Motor neuron (in vitro differentiated cells): ENCODE measurements at places on chromosomes 7 and 10. TPM values are rescaled to one million over a fixed set of nuclear protein-coding genes. Genes with fewer than 3 reads are reported as not detected.

Gene NDUFA5
- total RNA-seq, result 155 and 167 TPM in 2 replicates

Gene TBXAS1
- 0.38 and 1.1 TPM in 2 replicates for total RNA-seq

Gene FBXL13
- 1.9 and 2.2 TPM in 2 replicates for total RNA-seq

Gene RADIL
- 6.3 and 6.7 TPM in 2 replicates for total RNA-seq

Gene AKR1C4
- total RNA-seq, result not detected in 2 replicates

Gene TMEM229A
- 1.2 and 1.4 TPM in 2 replicates for total RNA-seq

Gene ITGB8
- 133 and 149 TPM in 2 replicates for total RNA-seq

Gene NPY
- 0.57 TPM in 1 of 2 replicates, not detected in the other for total RNA-seq

Gene SHH
- total RNA-seq, result 0.09 and 0.21 TPM in 2 replicates

Gene UTF1
- 0.24 and 0.68 TPM in 2 replicates for total RNA-seq

Gene MAGI2
- 27.8 and 37.6 TPM in 2 replicates for total RNA-seq

Gene SPDYE6
- total RNA-seq, result 0.81 TPM in 1 of 2 replicates, not detected in the other

Gene WDR11
- 84.0 and 98.1 TPM in 2 replicates for total RNA-seq

Gene IGF2BP3
- 83.2 and 103 TPM in 2 replicates for total RNA-seq

Gene TRIM24
- 6.4 and 6.7 TPM in 2 replicates for total RNA-seq

Gene PMPCB
- 65.4 and 66.0 TPM in 2 replicates for total RNA-seq

Gene CALHM3
- total RNA-seq, result 0.13 TPM in 1 of 2 replicates, not detected in the other

DNA sequence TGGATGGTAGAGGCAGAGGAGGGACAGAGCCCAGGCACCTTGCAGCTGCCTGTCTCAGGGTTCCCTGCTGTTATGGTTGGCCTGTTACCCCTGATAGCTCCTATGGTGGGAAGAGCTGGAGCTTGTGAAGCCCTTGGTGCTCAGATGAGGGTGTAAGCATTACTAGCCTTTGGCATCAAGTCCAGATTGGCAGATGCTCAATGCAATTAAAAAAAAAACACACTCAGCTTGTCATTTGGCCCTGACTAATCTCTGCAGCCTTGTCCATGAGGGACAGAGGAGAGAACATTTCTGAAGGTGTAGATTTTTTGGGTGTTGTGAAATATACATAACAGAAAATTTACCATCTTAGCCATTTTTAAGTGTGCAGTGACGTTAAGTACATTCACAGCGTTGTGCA is 86.3 kb downstream of the PLPP4 start:
- no peak for ATAC-seq

DNA sequence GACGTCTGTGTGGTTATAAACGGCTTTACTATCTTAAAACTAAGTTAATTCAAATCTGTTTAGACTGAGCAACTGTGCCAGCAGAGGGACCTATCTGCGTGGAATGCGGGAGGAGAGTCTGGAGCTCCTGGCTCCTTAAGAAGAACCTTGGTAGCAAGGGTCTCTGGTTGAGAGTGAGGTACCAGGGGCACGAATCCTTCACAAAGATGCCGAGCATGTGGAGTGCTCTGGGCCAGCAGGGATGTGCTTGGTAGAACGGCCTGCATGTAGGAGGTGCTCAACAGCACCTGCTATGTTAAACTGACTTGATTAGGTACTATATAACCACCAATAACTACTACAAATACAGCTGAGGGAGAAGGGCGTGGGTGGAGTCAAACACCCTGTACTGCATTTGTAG is 102.6 kb downstream of the VIPR2 start:
- ATAC-seq, result no peak

GRCh38 chr10:24723386-24723787 is 300 bp downstream of the ARHGAP21 start:
- peak; percentile 28 for ATAC-seq

DNA sequence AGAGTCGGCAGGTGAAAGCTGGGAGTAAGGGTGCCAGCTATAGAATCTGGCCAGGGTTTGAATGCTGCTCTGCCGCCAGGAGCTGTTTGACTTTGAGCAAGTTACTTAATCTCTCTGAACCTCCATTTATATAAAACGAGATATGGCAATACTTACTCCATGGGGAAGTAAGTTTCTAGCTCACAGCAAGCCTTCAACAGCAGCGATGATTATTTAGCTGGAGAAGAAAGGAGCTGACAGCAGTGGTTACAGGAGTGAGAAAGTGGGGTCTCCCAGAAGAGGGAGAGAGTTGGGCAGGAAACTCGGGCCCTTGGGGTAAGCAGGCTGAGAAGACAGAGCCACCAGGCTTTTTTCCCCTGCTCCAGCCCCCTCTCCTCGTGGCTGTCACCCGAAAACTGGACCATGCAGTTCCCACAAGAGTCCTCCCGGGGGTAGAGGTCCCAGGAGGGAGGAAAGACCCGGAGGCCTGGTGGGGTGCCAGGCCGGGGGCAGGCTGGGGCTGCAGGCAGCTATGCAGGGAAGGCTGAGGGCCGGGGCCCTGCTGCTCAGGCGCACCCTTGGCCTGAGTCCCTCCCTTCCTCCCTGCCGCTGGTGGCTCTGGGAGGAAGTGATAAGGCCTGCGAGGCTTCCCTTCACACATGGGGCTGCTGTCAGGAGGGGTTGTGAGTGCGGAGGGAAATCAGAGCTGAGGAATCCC is 3.5 kb downstream of the NOS3 start:
- peak; percentile 54 for ATAC-seq

GRCh38 chr10:77016855-77017254 is 620.8 kb downstream of the KCNMA1 start:
- no peak for ATAC-seq

GRCh38 chr7:149292462-149292823 is 30.4 kb downstream of the ZNF783 start:
- ATAC-seq, result no peak

- peak; percentile 47 for ATAC-seq
Observed at GRCh38 chr7:36487756-36488336, 98.2 kb downstream of the ANLN start.

- ATAC-seq, result peak; percentile 40
Observed at GRCh38 chr7:96308253-96308949, 13.5 kb downstream of the SLC25A13 start.

DNA sequence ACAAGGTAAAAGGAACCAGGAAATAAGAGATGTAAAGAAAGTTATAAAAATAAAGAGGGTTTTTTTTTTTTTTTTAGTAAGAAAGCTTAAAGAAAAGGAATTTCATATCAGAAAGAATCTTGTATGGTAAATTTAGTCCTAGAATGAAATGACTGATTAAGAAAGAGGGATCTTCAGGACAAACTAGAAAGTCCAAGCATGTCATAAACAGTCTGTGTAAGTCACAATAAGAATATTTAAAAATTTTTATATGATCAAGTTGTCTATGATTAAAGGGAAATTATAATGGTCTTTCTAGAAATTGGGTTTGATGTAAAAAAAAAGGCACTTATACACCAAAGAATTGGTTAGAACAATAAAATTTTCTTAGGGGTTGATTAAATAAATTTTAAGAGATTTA is 289.5 kb downstream of the XPNPEP1 start:
- no peak for ATAC-seq

GRCh38 chr7:20170633-20171032 is 46.6 kb downstream of the MACC1 start:
- ATAC-seq, result no peak

GRCh38 chr7:114670676-114671075 is 251.2 kb upstream of the MDFIC start:
- ATAC-seq, result no peak

GRCh38 chr10:11824825-11825224 is 1.7 kb downstream of the PROSER2 start:
- no peak for ATAC-seq

DNA sequence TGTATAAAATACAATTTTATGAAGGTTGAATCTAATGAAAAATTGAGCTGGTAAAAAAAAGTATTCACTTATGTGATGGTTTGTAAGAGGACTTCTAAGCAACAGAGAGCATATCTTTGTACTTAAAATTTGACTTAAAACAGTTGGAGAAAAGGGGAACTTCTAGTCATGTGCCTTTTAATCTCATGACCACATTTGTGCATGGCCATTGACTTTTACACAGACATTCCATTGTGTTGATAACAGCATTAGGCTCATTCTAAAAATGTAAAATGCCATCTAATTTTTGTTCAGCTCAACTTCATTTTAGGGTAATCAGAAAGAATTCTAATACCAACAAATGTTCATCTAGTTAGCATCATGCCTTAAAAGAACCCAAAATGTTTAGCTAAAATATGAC is 119.9 kb downstream of the HPSE2 start:
- ATAC-seq, result no peak

- no peak for ATAC-seq
Observed at GRCh38 chr7:24932815-24933214, 47.2 kb downstream of the OSBPL3 start.

GRCh38 chr7:65250216-65250615 is 123.4 kb upstream of the ZNF92 start:
- ATAC-seq, result no peak

GRCh38 chr7:27435461-27435860 is 192.9 kb downstream of the EVX1 start:
- ATAC-seq, result no peak

GRCh38 chr7:28360739-28361138 is 51.6 kb upstream of the CREB5 start:
- ATAC-seq, result no peak

- no peak for ATAC-seq
Observed at GRCh38 chr10:62182595-62182994, 86.0 kb downstream of the RTKN2 start.

- ATAC-seq, result no peak
Observed at GRCh38 chr7:28296571-28297483, 115.5 kb upstream of the CREB5 start.

DNA sequence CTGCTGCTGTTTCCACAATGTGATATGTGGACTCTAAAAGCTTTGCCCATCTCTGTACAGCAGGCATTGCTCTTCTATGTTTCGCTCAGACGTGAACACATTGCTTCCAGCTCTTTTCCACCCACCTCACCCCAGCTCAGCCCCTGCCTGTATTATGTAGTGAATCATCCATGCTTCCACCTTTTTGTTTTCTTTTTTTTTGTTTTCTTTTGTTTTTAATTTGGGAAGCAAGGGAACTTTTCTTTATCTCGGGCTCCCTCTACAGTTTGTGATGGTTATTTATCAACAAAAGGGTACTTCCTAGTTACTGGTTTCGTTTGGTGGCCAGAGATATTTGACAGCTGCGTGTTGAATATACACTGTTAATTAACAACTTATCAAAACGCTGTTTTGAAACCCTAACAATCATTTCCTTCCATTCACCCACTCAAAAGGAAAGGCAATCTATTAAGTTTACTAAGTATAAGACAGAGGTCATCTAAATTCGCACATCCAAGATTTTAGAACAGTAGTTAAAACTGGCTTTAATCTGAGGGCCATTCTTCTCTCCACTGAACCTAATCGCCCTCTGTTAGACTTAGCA is 127.9 kb upstream of the STK17A start:
- ATAC-seq, result peak; percentile 35

DNA sequence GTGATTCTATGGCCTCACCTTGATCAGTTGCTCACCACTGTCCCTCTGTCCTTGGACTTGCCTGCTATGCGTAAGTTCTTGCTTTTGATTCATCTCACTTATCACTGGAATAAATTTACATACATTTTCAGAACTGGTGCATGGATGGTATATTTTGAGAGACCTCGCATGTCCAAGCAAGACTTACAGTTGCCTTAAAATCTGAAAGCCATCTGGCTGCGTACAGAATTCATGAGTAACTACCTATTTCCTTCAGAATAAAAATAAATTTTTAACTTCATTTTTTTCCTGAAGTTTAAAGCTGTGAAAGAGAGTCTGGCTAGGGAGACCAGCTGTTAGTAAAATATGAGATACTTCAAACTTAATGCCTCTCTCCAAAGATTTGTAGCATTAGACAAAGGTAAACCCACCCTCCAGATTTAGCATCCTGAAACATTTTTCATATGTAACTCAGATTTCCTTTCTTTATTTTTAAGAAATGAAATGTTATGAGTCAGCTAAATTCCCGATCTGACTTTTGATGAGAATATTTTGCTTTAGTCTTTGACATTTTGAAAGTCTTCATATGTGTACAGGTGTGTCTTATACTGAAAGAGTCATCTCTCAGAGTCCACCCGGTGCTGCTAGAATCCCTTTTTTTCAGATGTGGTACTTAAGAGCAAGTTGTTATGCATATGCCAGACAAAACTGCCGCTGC is 136.4 kb upstream of the CELF2 start:
- no peak for ATAC-seq

GRCh38 chr7:65269150-65269856 is 104.4 kb upstream of the ZNF92 start:
- ATAC-seq, result peak; percentile 87

DNA sequence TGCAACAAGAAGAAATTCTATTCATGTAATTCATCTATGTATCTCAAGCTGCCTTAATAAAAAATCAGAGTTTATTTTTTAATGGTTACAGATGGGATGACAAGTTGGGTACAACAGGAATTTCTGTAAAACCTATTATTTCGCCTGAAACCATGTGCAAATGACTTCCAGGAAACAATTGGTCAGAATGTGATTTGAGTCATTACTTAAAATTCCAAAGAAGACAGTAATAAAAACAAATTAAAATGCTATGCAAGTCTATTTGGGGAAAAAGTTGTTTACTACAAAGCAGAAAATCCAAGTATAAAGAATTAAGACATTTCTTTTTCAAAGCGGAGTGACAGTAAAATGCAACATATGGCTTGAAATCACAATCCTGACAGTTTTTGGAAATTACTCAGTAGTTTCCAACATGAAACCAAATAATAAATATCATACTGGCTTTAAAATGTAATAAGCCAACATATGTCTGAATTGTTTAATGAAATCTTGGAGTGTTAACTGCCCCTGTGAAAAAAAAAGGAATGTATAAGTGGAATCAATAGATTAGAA is 41.5 kb upstream of the SEMA3C start:
- peak; percentile 53 for ATAC-seq

DNA sequence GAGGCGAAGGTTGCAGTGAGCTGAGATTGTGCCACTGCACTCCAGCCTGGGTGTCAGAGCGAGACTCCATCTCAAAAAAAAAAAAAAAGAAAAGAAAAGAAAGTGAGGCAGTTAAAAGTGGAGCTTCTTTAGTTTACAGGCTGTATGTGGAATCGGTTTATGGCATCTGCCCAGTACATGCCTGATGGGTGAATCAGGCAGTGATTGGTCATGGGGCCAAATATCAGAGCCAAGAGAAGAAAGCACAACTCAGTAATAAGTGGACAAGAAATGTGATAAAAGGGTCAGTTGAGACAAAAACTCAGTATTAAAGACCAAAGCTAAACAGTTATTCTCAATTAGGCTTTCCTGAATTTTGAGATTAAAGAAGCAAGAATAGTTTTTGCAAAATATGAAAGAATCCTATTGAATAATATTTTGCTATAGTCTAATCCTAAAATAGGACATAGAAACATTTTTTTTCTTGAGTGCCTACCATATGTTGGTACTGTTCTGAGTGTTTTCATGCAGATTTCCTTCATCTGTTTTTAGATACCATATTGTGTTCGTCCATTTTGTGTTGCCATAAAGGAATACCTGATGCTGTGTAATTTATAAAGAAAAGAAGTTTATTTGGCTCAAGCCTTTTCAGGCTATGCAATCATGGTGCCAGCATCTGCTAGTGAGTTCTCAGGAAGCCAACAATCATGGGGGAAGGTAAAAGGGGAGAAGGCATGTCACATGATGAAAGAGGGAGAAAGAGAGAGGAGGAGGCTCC is 14.4 kb downstream of the CDC14C start:
- no peak for ATAC-seq
